Stimulated activated CD4-positive, alpha-beta T cell treated with anti-CD3 and anti-CD28 coated beads, Interleukin-1b, Interleukin-23, amount 100 ng/mL, for 24 hours (primary cell): ENCODE measurements at places on chromosomes 1 and 21.

DNA sequence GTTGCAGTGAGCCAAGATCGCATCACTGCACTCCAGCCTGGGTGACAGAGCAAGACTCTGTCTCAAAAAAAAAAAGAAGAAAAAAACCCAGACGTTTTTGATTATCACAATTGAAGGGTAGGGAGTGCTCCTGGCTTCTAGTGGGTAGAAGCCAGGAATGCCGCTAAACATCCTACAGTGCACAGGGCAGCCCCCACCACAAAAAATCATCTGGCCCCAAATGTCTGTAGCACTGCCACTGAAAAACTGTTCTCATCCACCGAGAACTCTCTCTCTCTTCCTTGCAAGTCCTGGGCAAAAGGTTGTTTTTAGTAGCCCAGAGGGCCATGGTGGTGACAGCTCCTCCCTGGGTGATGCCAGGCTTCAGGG is 35.6 kb upstream of the GPR157 start:
- DNase-seq, result no peak

GRCh38 chr21:34105947-34106541 is 32.7 kb downstream of the MRPS6 start:
- no peak for DNase-seq

DNA sequence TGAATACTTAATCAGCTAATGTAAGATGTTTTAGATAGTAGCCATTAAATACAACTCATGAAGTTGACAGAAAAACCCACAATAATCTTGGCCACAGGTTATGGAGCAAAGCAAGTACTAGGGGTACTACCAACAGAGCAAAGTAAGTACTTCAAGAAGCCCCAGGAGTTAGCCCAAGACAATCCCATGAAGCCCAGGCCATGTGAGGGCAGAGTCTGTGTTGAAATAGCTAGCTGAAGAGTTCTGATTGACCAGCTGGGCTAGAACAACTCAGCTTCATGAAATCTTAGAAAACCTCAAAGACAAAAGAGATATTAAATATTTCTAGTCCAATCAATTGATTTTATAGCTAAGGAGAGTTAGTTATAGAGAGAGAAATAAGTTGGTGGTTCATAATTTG is 212.9 kb upstream of the HOOK1 start:
- DNase-seq, result no peak

DNA sequence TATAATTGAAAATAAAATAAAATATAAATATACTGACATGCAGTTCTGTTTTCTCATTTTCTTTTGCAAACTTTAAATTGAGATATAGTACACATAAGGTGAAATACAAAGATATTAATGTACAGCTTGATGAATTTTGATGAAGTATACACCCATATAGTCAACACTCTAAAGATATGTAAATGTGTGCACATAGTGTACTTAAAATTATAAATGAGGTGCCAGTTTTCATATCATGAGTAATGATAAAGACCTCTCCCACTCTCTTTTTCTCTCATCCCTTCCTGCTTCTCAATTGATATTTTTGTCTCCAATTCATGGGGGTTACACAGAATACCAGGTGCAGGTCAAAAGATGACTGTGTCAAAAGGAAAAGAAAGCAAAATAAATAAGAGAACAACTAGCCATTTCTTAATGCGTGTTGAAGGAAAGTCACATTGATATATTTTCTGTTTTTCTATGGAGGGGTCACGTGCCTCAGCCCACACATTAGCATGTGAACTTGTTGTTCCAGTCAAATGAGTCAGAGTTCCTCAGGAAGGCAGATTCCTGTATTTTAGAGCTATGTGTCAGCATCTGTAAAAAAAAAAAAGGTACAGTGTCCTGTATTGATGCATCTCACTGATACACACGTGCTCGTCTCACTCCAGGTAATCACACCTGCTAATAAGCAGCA is 64.3 kb upstream of the HOOK1 start:
- no peak for DNase-seq

- DNase-seq, result no peak
Observed at GRCh38 chr1:90730243-90731022, 13.3 kb upstream of the BARHL2 start.

- no peak for DNase-seq
Observed at GRCh38 chr1:79547514-79547913, 541.0 kb upstream of the ADGRL4 start.

- no peak for DNase-seq
Observed at GRCh38 chr1:21050031-21050430, 126.7 kb downstream of the EIF4G3 start.

GRCh38 chr1:236288620-236288976 is 6.8 kb upstream of the ERO1B start:
- DNase-seq, result no peak

- DNase-seq, result no peak
Observed at GRCh38 chr1:176416777-176417176, 46.2 kb upstream of the PAPPA2 start.

DNA sequence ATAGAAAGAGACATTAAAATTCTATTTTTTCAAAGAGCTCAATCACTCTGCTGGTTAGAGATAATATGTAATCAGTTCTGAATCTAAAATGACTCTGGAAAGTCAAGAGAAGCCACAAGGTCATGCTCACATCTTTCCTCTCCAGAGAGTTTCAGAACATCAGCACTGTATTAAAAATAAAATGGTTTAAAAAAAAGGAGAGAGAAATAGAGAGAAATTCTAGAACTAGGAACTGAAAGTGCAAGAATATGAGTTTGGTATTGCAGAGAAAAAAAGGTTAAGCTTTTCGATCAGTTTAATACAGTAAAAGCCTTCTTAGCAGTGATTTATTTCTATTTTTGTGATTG is 44.0 kb upstream of the DIPK1A start:
- DNase-seq, result no peak

DNA sequence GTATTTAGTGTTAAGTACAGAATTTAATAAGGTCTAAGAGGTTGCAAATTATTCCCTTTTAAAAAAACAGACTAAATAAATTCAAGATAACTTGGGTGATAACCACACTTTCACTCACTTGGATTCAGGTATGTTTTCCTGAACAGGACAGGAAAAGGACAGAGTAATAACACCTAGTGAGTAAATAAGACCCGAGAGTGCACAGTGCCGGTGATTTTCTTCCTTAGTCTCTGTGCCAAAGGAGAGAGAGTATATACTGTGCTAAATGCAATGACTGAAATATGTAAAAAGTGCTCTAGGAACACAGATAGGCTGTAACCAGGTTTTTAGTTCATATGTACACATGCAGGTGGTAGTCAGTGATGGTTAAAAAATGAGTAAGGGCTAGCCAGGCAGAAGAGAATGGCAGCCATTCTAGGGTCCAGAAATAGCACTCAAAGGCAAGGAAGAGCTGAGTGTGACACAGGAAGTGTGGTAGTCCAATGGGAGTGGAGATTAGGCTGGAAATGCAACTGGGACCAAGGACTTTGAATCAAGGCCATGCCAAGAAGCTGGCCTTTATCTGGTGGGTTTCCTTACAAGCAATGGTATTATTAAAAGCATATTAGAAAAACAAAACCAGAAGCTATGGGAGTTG is 58.1 kb downstream of the NRIP1 start:
- DNase-seq, result no peak

GRCh38 chr1:226638001-226638601 is 89.5 kb downstream of the STUM start:
- DNase-seq, result no peak

DNA sequence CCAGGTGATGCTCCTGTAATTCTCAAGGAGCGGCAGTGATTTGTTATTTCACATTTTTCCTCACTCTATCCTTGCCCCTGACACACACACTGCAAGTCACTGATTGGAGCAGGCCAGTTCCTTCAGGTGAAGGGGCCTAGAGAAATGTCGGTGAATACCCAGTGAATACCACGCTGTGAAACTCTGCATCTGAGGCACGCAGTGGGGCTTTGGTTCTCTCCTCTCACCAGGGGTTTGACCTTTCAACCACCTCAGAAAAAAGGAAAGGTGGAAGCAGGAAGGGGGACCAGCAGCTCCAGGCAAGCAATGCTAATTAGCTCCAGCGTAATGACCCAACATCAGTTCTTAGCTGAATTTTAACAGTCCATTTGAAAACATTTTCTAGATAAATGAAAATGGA is 532 bp upstream of the FAM177B start:
- no peak for DNase-seq

GRCh38 chr1:8520483-8520966 is 202.6 kb downstream of the SLC45A1 start:
- no peak for DNase-seq

- no peak for DNase-seq
Observed at GRCh38 chr1:56516539-56517252, 62.7 kb downstream of the PLPP3 start.

GRCh38 chr1:51966559-51966958 is 23.9 kb downstream of the RAB3B start:
- DNase-seq, result no peak

- no peak for DNase-seq
Observed at GRCh38 chr1:98287626-98288025, 366.8 kb upstream of the DPYD start.

- DNase-seq, result no peak
Observed at GRCh38 chr1:226063224-226063976, 884 bp downstream of the H3-3A start.

- no peak for DNase-seq
Observed at GRCh38 chr1:39167632-39168209, 36.8 kb upstream of the MACF1 start.

DNA sequence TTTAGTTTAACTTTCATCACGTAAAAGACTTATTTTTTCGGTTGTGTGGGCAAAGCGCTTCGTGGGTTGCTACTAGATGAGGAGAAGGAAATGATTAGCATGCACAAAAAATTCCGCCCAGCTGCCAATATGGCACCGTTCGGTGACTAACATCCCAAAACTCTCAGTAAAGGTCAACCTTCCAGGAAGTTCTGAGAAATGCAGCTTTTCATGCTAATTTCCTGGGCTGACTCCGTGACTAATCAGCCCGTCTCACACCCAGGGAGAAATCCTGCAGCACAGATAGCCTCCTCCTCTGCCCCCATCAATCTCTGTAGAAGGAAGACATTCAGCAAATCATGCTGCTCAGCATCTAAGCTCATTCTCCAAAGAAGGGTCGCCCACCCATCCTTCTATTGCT is 34.1 kb downstream of the TMCO4 start:
- DNase-seq, result peak; percentile 45

GRCh38 chr1:199995096-199995685 is 32.3 kb upstream of the NR5A2 start:
- no peak for DNase-seq

GRCh38 chr1:164765557-164765956 is 206.6 kb downstream of the PBX1 start:
- no peak for DNase-seq
